Femur (tissue), 1 donor: ENCODE measurements at places on chromosomes 2 and 18.

DNA sequence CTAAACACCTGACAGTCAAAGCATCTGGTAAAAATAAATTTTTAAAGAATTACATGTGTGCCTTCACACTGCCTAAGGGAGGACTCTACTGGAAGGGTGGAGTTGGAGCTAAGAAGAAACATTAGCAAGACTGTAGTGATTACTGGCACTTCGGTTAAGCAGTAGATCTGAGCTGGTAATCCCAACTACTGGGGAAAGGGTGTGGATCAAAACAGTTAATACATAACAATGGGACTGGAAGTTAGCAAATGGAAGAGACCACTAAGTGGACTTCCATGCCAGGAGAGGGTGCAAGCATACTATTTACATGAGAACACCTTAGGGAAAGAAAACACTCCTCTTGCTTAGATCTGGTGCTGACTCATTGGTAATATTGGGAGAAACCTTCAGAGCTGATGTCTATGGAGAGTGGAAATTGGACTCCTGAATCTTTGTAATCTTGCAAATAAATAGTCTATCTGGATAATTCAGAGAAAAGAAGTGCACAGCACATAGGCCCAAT is 519.6 kb upstream of the LINC00305 start:
- no peak for DNase-seq

- no peak for DNase-seq
Observed at GRCh38 chr2:112141626-112142007, 3.4 kb downstream of the FBLN7 start.

GRCh38 chr2:74206180-74206688 is 7.8 kb downstream of the MTHFD2 start:
- DNase-seq = no peak

DNA sequence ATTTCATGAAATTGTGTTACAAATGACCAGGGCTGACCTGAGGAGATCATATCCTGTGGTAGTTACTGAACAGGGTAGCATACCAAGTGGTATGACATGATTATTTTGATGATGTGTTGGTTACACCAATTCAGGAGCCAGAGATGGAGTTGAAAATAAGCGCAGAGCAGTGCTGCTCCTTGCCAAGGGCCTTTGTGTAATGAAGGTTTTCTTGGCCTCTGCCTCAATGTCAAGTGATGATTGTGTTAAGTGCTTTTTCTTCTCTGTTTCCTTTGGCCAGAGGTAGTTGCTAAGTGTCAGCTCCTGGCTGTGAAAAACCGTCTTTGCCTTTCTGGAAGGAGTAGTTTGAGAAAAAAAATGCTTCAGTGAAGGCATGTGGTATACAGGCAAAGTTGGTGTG is 131.2 kb downstream of the CERS6 start:
- DNase-seq = no peak

DNA sequence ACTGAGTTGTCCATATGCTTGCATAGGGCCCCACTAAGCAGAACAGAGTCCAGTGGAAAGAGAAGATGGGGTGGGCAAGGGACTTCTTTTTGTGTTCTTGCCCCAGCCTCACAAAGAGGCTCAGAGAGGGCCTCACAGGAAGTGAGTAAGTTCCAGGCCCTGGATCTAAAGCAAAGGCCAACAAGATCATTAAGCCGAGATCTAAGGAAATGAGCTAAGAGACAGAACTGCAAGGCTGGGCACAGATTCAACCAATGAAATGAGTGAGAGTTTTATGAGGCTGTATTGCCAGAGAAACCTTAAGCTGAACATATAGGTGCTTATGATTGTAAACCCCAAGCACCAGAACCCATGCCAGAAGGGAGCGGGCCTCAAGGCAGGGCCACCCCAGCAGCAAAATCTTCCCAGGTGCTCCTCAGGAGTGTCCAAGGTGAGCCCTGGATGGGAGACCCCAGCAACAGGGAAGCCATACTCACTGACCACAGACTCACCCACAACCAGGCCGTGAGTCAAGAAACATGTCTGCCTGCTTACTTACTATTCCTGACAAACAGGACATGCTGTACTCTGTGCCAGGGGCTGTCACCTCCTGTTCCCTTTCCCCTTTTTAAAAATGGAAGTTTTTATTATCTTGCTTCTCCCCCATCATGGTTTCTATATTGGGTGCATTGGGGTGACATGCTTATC is 40.2 kb downstream of the SLC14A1 start:
- DNase-seq = no peak

GRCh38 chr2:47784352-47784851 is 1.5 kb downstream of the MSH6 start:
- DNase-seq = no peak

- no peak for DNase-seq
Observed at GRCh38 chr2:180046776-180047175, 39.7 kb upstream of the CWC22 start.

GRCh38 chr18:59877361-59877760 is 22.4 kb upstream of the PMAIP1 start:
- DNase-seq = no peak

- DNase-seq = no peak
Observed at GRCh38 chr2:69278366-69278765, 108.7 kb downstream of the GFPT1 start.

- no peak for DNase-seq
Observed at GRCh38 chr2:22904126-22904684, 480.8 kb upstream of the KLHL29 start.

DNA sequence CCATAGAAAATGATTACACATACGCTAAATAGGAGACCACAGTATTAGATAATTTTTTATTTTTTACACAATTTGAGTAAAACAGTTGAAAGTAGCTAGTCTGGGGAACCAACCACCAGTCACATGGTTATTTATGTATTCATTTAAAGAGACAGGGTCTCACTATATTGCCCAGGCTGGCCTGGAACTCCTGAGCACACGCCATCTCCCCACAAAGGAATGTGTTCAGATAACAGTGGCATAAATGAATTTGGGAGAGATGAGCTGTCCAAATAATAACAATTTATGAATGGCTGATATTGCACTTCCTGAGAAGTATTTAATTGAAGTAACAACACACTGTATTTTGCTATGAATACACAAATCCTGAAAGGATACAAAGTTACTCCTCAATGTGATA is 39.7 kb downstream of the KIDINS220 start:
- no peak for DNase-seq

- DNase-seq = no peak
Observed at GRCh38 chr2:81835321-81836000, 1530.9 kb upstream of the LRRTM1 start.

GRCh38 chr2:23446916-23447315 is 61.9 kb downstream of the KLHL29 start:
- no peak for DNase-seq

DNA sequence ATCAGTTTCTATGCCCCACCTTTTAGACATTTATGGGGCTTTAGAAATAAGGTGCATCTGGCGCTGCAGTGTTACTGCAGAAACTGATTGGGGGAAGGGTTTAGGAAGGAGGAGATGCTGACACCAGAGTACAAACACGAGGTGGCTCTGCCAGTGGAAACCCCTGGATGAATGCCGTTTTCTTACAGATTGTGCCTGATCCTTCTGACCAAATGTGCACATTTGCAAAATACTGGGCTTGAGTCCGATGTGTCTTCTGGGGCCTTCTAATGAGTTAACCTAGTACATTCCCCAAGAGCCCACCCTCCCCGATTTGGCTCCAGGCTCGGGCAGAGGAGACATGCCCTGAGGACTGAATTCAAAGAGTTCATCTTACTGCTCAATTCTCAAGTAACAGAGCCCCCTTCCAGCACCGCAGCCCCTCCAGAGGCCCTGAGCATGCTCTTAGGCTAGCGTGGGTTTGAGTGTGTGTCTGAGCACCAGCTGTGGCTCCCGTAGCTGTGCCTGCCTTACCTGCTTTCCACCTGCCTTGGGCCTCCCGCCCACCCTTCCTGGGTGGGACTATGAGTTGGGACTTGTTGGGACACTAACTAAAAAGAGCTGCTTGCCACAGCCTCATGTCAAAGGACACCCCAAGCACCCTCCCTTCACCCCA is 116.7 kb upstream of the COPS8 start:
- no peak for DNase-seq

- no peak for DNase-seq
Observed at GRCh38 chr18:23927821-23928746, 86.5 kb upstream of the TTC39C start.

- no peak for DNase-seq
Observed at GRCh38 chr2:240247241-240247867, 106.9 kb upstream of the OTOS start.
